ENCODE measurements at places on chromosomes 2 and 18.

DNA sequence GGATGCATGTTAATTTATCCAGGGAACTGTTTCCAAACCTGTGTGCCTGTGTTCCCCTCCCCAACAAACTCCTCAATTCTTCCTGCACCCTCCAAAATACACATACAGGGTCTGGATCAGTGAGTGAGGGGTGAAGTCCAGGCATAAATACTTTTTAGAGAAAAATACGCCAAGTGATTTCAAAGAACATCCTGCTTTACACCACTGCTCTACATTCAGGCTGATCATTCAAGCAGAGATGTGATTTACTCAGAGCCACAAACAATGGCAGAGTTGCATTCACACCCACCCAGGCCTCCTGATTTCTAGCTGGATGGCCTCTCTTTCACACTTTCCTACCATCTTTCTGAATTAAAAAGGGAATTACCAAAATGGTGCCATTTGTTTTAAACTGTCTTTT lies 289.5 kb upstream of the SLC14A2 start:
- no peak overlapping the region for H3K27ac ChIP-seq
- no peak overlapping the region for H3K4me3 ChIP-seq
- DNase-seq = no peak
- no peaks in the 10 kb centered on the region for H3K36me3 ChIP-seq
- no peaks in the 10 kb centered on the region for H3K4me1 ChIP-seq

GRCh38 chr18:21335927-21336488 lies 94.0 kb downstream of the GREB1L start:
- DNase-seq = no peak
- H3K36me3 ChIP-seq = no peaks in the 10 kb centered on the region
- H3K4me1 ChIP-seq = no peaks in the 10 kb centered on the region

- peaks cover 18% of the 10 kb centered on the region for H3K27me3 ChIP-seq
- DNase-seq = no peak
- peaks cover 11% of the 10 kb centered on the region for H3K4me1 ChIP-seq
- H3K27ac ChIP-seq = no peak overlapping the region
- peaks cover 2% of the 10 kb centered on the region for H3K36me3 ChIP-seq
Observed at GRCh38 chr2:62506421-62506750, 391 bp upstream of the TMEM17 start.

DNA sequence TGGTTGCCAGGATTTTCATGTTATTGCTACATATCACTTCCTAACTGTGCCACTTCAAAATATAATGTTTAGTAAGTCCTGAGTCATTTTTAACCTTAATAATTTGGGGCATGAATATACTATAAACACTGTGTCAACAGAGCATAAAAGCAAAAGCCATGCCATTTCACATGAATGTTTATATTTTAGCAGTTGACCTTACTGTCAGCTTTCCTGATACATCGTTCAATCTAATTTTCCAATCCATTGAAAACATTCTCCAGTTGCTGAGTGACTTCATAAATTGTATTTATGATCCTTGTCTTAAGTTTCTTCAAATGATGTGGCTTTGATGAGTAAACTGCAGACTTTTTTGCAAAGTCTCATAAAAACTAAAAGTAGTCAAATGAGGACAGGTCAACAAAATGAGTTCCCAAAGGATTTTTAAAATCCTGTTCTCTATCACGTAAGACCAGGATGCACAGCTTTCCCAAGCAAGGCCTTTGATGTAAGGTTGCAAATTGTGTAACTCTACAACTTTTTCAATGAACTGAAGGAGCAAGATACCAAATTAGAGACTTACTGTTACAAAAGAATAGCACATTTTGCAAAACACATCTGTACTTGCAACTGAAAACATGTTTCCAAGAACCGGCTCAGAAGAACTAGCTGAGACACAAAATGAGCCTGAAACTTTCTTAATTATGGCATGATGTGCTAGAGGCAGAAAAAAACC lies 117.7 kb downstream of the SATB2 start:
- no peaks in the 10 kb centered on the region for H3K27me3 ChIP-seq
- no peaks in the 10 kb centered on the region for H3K4me1 ChIP-seq
- no peaks in the 10 kb centered on the region for H3K36me3 ChIP-seq
- no peak for DNase-seq
- no peak overlapping the region for H3K27ac ChIP-seq

- no peaks in the 10 kb centered on the region for H3K27me3 ChIP-seq
- no peak overlapping the region for H3K27ac ChIP-seq
- H3K36me3 ChIP-seq = no peaks in the 10 kb centered on the region
- no peak overlapping the region for H3K4me3 ChIP-seq
- H3K4me1 ChIP-seq = no peaks in the 10 kb centered on the region
Observed at GRCh38 chr2:18244845-18245244, 315.6 kb downstream of the RDH14 start.

Data from activated T-helper 1 cell treated with anti-CD3 and anti-CD28 coated beads, Interleukin-12 subunit alpha, Interleukin-12 subunit beta, Interleukin-2, Interleukin-4 antibody, amounts not matched to agents 30 ng/mL and 10 ng/mL and 1 ng/mL, durations not matched to agents 14 hours and 24 hours and 36 hours (primary cell).